ENCODE measurements at places on chromosomes 16 and 17. TPM values are rescaled to one million over a fixed set of nuclear protein-coding genes. Genes with fewer than 3 reads are reported as not detected.

The PRSS33 gene
- total RNA-seq = 13.2 TPM

The AKTIP gene
- 46.4 TPM for total RNA-seq

The STH gene
- total RNA-seq = not detected

The SBK1 gene
- total RNA-seq = 4.9 TPM

The GAS7 gene
- 0.59 TPM for total RNA-seq

The GPR179 gene
- total RNA-seq = 0.45 TPM

The KRTAP9-3 gene
- total RNA-seq = not detected

The CETP gene
- total RNA-seq = not detected

The TMEM106A gene
- total RNA-seq = 3.4 TPM

DNA sequence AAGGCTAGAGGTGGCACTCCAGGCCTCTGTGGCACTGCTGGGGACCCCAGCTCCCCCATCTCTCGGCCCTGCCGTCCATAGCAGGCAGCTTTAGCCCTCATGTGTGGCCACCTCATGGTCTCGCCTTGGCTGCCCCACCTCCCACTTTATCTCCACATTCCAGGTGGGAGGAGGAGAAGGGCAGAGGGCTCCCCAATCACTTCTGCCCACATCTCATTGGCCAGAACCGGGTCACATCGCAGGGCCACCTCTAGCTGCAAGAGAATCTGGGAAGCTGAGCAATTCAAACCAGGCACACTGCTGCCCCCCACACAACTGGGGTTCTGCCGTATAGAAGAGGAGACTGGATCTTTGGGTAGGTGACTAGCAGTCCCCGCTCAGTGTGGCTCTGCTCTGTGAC, 1.6 kb downstream of the DRC7 start:
- no peaks in the 10 kb centered on the region for H3K4me1 ChIP-seq
- H3K27me3 ChIP-seq = peaks cover 12% of the 10 kb centered on the region
- H3K4me3 ChIP-seq = no peak overlapping the region
- no peak for DNase-seq
- H3K36me3 ChIP-seq = no peaks in the 10 kb centered on the region
- H3K27ac ChIP-seq = no peak overlapping the region

DNA sequence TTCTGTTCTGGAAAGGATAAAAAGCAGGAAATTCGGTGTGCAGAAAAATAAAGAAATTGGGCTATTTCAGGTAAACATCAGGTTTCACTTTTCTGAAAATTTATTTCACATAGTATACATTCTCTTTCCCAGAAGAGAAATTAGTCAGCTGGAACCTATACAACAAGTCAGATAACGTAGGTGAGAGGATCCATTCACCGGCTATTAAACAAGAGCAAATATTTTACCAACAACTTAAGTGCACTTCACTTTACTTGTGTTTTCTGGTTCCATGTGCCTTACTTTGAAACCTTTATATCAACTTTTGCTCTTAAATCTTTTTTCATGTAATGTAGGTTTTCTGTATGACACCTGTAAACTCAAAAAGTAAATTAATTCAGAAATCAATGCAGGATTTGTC, 839.7 kb downstream of the CDH11 start:
- no peak for DNase-seq
- H3K36me3 ChIP-seq = no peaks in the 10 kb centered on the region
- no peaks in the 10 kb centered on the region for H3K27me3 ChIP-seq
- no peak overlapping the region for H3K27ac ChIP-seq

GRCh38 chr17:11279776-11280344, 38.8 kb downstream of the SHISA6 start:
- no peaks in the 10 kb centered on the region for H3K27me3 ChIP-seq
- H3K27ac ChIP-seq = no peak overlapping the region
- H3K4me3 ChIP-seq = no peak overlapping the region
- DNase-seq = no peak

DNA sequence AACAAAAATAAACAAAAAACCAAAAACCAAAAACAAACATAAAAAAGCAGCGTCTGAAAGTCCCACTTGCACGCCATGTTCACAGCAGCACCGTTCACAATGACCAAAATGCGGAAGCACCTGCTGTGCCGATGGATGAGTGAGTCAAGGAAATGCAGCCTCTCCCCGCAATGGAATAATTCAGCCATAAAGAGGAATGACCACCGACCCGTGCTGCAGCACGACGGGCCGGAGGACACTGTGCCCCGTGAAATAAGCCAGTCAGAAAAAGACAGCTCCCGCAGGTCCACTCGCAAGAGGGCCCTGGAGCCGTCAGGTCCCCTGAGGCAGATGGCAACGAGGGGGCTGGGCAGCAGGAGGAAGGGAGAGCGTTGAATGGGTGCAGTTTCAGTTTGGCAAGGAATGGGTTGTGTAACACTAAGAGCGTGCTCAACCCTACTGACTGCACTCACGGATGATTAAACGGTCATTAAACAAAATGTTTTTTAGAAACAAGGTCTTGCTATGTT, 5.1 kb downstream of the CLCN7 start:
- H3K27me3 ChIP-seq = no peaks in the 10 kb centered on the region
- H3K36me3 ChIP-seq = peaks cover 19% of the 10 kb centered on the region
- DNase-seq = no peak
- no peak overlapping the region for H3K4me3 ChIP-seq
- H3K4me1 ChIP-seq = peaks cover 18% of the 10 kb centered on the region

DNA sequence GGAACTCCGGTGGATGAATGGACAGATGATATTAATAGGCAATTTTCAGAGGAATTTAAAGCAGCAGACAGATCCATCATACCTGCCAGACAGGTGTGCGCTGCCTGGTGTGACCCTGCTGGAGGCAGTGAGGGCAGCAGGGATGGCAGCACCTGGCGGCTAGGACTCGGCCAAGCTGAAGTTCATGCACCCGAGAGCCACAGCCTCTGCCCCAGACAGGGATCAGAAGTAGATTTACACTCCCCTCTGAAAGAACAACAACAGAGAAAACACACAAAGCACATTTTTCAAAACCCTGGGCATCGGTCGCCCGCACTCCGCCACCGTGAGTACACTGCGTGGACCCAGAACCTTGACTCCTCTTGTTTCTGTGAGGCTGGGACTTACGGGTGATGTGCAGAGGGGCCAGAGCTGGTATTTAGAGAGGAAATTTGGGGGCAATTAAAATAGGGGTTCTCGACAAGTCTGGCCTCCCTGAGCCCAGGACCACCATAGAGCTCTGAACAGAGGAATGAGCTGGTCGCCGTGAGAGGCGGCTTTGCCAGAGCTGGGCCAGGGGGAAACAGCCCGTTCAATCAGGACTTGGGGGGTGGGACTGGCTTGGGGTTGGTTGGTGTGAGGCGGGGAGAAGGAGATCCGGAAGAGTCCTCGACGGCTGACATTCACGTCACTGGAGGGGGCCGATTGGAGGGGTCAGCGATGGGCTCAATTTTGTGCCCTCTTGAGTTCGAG, 101.0 kb downstream of the METRNL start:
- H3K36me3 ChIP-seq = peaks cover 4% of the 10 kb centered on the region
- no peak overlapping the region for H3K4me3 ChIP-seq
- peaks cover 53% of the 10 kb centered on the region for H3K27me3 ChIP-seq
- no peak overlapping the region for H3K27ac ChIP-seq
- no peak for DNase-seq

GRCh38 chr17:31789707-31790505, 69.1 kb downstream of the COPRS start:
- DNase-seq = no peak
- peaks cover 13% of the 10 kb centered on the region for H3K4me1 ChIP-seq
- no peaks in the 10 kb centered on the region for H3K36me3 ChIP-seq

GRCh38 chr17:72176951-72177660, 56.3 kb downstream of the SOX9 start:
- no peak overlapping the region for H3K27ac ChIP-seq
- H3K4me3 ChIP-seq = no peak overlapping the region
- peaks cover 33% of the 10 kb centered on the region for H3K27me3 ChIP-seq
- no peaks in the 10 kb centered on the region for H3K36me3 ChIP-seq

DNA sequence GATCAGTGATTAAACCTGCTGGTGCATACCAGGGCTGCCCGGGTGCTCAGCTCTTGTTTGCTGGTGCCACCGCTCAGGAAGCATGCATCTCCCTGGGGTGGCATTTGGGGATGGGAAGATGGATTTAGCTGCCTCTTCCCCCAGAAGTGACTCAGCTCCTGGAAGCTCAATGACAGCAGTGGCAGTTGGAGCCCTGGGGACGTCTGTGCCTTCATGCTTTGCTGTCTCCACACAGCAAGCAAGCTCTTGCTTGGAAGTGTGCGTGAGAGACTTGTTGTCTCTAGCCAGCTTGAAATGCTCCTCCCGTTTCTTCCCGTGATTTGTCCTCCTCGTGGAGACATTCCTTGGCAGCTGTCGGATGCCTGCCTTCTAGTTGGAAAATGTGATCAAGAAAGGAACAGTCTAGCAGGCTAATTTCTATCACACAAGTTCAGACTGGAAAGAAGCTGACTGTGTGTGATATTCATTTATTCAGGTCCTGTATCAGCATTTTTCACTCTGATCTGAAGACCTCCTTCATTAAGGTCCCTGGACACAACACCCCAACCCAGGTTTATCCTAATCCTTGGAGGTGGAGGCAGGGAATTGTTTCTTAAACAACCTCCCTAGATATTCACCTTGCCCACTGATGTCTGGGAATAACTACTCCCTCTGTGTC, 73.0 kb downstream of the BMERB1 start:
- no peak overlapping the region for H3K4me3 ChIP-seq
- H3K36me3 ChIP-seq = no peaks in the 10 kb centered on the region
- H3K27ac ChIP-seq = no peak overlapping the region
- DNase-seq = no peak
- H3K4me1 ChIP-seq = peaks cover 5% of the 10 kb centered on the region

- H3K4me3 ChIP-seq = no peak overlapping the region
- peaks cover 13% of the 10 kb centered on the region for H3K36me3 ChIP-seq
- no peaks in the 10 kb centered on the region for H3K4me1 ChIP-seq
- H3K27ac ChIP-seq = no peak overlapping the region
- H3K27me3 ChIP-seq = no peaks in the 10 kb centered on the region
These were observed 44.2 kb downstream of the ZZEF1 start for GRCh38 chr17:4098521-4099209.

- H3K4me1 ChIP-seq = no peaks in the 10 kb centered on the region
- H3K4me3 ChIP-seq = no peak overlapping the region
- DNase-seq = no peak
These were observed 4.2 kb downstream of the MYO15B start for GRCh38 chr17:75591722-75592302.

All from Calu3 (cell line).